NCI-H2029 treated with DMSO at 0.1 percent for 48 hours (cell line): ENCODE measurements at places on chromosomes 12 and 14.
A peak's percentile ranks its signal among the peaks of the same experiment; 100 is the strongest.

- no peak for DNase-seq
Measured at GRCh38 chr12:73124480-73124879, 852.3 kb downstream of the TRHDE start.

- DNase-seq, result no peak
Measured at GRCh38 chr14:67268426-67269150, 27.4 kb downstream of the PALS1 start.

DNA sequence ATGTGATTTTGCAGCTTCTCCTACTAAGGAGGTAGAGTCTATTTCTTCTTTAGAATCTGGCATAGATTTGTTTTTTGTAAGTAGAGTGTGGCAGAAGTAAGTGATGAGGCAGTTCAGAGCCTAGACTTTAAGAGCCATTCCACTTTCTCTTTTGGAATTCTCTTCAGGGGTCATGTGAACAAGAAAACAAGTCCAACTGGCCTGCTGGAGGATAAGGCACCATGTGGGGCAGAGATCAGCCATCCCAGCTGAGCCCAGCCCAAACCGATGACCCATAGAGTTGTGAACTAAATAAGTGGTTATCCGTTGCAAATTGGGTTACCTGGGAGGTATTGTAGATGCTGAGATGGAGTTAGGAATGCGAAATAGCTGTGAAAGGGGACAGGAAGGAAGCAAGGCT, 60.3 kb upstream of the TBPL2 start:
- peak; percentile 62 for DNase-seq

- DNase-seq, result no peak
Measured at GRCh38 chr14:104966261-104966865, 11.8 kb downstream of the AHNAK2 start.

DNA sequence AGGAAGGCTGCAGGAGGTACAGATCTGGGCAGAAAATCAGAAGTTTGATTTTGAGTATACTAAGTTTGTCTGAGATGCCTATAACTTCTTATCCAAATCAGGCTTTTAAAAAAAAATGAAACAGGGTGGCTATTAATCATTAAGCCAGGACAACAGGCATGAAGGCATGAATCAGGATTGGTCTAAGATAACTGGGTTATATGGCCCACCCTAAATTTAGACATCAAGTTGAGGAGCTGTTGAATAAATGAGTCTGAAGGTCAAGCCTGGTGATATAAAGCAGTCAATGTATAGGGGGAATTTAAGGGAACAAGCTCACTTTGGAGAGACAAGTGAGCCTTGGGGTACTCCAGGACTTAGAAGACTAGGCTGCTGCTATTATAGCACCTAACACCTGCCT, 28.6 kb downstream of the NEK9 start:
- DNase-seq, result no peak

DNA sequence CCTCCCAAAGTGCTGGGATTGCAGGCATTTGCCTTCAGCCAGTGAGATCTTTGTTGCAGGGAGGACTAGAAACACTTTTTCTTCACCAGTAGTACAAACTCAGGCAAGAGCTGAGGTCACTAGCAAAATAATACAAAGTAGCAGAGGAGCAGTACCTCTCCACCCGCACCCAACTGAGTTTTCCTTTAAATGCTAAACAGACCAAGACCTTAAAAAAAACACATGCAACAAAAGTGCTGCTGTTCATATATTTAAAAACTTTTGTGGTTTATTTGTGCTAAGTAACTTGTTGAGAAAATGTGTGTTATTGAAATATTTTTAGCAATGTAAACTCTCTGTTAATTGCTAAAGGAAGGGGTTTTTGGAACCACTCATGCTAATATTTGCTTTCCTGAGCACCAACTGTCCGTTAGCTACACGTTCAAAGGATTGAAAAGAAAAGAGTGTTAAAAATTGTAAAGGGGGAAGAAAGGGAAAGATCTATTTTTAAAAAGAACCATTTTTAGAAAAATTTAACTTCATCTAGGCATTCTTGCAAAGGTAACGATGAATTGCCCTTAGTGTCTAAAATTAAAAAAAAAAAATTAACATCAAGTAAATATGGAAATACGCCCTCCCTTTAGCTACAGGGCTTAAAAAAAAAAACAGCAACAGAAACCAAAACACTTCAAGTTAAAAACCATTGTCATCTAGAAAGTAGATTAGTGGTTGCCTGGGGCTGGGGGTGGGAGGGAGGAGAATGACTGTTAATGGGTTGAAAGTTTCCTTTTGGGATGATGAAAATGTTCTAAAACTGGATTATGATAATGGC, 114.0 kb upstream of the KRAS start:
- DNase-seq, result no peak

DNA sequence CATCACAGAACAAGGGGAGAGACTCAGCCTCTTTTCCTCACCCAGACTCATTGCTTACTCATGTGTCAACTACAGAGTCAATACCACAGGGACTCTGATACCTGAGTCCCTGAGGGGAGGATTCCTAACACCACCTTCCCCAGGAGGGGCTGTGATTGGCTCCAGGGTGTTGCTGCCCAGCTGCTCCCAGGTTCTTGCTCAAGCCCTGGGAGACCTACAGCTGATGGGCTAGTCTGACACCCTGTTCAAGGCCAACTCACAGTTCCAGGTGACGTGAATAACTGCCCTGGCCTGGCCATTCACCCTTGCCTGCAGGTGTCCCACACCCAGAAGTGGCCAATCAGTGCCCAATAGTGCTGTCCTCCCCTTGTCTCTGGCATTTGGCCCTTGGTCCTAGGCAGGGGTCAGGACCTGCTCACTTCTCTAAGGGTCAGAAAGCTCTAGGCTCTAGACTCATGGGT, 8.6 kb downstream of the SPRYD4 start:
- no peak for DNase-seq

DNA sequence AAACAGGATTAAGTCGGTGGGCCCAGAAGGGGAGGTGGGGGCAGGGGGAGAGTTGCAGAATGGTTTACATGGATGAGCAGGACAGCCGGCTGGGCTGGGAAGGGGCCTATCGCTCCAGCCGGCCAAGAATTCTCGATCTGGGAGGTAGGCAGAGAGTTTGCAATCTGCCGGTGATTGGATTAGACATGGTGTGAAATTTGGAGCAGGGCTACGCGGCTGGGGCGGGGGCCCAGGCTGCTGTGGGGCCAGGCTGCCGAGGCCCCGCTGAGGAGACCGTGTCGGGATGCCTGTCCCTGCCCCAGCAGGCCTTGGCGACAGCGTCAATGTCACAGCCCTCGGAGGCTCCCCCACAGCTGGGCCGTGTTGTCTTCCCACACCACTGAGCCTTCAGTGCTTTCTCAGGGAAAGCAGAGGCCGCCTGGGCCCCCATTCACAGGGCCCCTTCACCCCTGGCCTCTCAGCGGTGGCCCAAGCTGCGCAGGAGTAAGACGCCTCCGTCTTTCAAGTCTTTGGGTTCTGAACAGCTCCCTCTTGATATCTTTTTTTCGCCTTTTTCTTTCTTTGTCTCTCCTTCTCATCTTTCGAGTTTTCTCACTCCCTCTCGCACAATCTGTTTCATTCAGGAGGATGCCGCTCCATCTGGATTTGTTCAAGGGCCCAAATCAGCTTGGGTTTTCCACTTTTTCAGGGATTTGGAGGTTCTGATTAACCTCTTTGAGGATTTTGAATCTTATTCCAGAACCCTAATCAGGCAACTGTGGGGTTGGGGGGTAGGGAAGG, 117.5 kb upstream of the PARP11 start:
- DNase-seq, result no peak

- no peak for DNase-seq
Measured at GRCh38 chr12:88400302-88400701, 180.0 kb downstream of the KITLG start.
